ENCODE measurements at places on chromosomes 1 and 21.
A peak's percentile ranks its signal among the peaks of the same experiment; 100 is the strongest.

GRCh38 chr1:165666152-165666825, 32.1 kb downstream of the ALDH9A1 start:
- DNase-seq = no peak

DNA sequence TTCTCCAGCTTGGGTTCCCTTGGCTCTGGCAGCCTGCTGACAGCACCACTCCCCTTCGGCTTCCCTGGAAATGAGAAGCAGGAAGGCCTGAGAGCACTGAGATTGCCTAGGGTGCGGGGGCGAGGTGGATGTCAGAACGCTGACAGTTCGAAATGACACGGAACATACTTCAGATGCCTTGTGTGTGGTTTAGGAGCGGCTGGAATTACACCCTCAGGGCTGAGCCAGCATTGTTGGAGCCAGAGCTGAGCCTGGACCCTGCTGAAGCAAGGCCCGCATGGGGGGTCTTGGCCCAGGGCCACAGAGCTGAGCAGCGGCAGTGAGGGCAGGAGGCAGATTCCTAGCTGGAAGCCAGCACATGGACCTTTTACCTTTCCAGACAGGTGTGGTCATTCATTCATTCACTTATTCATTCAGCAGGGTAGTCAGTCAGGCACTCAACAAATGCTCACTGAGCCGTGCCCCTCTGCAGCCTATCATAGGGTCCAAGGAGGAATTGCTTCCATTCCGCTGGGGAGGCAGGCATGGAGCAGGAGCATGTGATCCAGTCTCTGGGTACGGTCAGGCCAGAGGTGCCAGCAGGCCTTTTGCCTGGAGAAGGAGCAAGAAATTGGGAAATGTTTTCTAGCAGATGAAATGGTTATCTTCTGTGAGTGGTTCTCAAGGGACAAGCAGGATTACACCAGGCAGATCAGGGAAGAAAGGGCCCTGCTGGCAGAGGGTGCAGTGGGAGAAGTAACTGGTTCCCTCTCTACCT, 6.6 kb upstream of the FOXE3 start:
- DNase-seq = no peak

GRCh38 chr1:4693891-4694290, 39.5 kb downstream of the AJAP1 start:
- no peak for DNase-seq

GRCh38 chr1:224896130-224896781, 33.2 kb upstream of the DNAH14 start:
- DNase-seq = no peak

- DNase-seq = no peak
Measured at GRCh38 chr1:61447968-61448430, 276.9 kb downstream of the TM2D1 start.

DNA sequence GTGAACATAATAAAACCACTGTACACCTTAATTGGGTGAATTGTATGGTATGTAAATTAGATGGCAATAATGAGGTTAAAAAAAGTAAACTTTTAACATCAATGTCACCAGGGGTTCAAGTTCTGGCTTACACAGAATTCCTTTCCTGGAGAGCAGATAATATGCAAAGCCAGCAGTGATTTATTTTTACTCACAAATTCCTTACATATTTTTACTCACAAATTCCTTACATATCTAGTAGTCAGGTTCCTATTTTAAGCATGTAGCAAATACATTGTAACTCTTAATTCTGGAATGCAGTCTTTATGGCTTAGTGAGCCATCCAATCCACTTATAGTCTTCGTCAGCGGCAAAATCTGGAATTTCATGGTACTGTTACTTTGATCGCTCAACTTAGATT, 1.3 kb upstream of the UBE4B start:
- no peak for DNase-seq

DNA sequence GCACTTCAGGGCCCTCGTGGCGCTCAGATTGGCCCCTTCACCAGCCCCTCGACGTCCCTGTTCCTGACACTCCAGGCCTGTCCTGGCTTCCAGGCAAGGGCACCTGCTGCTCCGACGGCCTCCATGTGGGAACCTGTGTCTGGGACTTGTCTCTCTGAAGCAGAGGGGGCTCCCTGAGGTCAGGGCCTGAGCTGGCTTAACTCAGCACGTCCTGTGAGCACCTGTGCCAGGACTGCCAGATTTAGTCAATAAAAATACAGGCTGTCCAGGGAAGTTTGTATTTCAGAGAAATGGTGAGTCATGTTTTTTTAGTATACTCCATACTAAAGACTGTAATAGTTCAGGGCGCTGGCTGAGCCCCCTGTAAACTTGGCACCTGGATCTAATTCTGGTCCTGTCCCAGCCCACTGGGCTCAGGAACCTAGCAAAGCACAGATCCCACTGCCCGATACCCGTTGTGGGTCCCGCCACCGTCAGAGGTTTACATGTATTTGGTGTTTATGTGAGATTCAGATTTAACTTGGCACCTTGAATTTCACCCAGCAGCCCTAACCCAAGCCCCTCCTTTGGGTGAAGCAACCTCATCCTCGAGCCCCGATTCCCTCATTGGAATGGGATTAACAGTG, 109.9 kb upstream of the IFFO2 start:
- DNase-seq = no peak

- peak; percentile 39 for DNase-seq
Measured at GRCh38 chr1:2258996-2259395, 30.9 kb downstream of the SKI start.

DNA sequence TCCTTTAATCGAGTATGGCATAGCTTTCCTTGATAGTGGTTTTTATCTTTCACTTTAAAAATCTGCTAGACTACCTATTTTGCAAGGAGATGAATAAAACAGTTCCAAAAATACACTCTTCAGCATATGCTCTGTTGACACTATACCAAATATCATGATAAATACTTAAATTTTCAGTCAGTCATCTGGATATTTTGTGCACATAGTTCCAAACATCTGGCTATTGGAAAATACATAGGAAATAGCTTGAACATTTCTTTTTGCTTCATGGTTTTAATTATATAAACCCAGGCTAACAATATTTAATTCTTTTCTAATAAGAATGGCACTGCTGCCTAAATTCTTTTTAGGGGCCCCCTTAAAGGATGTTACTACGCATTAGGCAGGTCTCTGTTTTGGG, 342.1 kb downstream of the NEGR1 start:
- DNase-seq = no peak

DNA sequence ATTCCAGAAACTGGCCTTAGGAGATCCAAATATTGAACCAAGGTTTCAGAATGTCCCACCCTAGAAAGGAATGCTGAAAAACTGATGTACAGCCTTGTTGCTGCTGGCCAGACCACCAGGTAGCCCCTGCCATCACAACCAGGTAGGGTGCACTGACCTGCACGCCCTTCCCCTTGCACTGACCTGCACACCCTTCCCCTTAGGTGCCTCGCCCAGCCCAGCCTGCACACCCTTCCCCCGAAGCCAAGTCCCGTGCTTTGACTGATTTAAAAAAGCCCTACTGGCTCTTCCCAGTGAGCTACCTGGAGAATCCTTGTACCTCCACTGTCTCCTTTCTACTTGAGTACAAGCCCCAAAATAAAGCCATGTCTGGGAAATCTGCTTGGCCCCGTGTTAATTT, 26.3 kb upstream of the C1orf198 start:
- DNase-seq = no peak

All from NAMALWA (cell line).